ENCODE measurements at places on chromosomes 12 and 14. TPM values are rescaled to one million over a fixed set of nuclear protein-coding genes. Genes with fewer than 3 reads are reported as not detected.
A peak's percentile ranks its signal among the peaks of the same experiment; 100 is the strongest.

Gene LHX5
- 0.05 TPM for total RNA-seq

DNA sequence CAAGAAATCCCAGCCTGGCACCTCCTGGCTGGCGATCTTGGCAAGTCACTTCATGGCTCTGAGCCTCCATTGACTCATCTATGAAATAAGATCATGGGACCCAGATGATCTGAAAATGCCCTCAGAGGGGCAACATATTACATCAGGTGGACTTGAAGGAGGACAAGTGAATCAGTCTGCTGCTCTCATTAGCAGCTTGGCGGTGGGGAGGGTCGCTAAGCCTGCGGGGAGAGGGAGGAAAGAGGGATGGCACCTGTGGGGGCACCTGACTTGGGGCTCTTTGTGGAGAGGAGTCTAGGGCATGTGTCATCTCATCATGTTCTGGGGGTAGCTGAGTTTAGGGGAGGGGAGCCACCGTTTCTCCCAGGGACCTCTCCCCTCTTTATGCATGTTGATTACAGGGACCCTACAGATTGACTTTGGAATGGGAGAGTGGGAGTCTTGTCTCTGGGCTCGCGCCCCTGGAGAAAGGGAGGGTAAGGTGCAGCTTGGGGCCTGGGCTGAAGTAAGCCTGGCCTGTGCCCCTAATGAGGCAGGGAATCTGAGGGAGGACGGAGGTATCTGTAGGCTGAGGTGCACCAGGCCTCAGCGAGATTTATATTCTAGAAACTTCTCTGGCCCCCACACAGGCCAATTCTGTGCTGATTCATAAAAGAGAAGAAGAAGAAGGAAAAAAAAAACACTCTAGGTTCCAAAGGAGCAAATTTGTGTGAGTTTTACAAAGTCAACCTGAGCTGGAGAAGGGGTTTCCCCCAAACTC, 29.3 kb upstream of the BATF start:
- no peak for DNase-seq

Gene PRPH
- not detected for total RNA-seq

- no peak for DNase-seq
Measured at GRCh38 chr14:73287071-73287470, 49.8 kb downstream of the PAPLN start.

DNA sequence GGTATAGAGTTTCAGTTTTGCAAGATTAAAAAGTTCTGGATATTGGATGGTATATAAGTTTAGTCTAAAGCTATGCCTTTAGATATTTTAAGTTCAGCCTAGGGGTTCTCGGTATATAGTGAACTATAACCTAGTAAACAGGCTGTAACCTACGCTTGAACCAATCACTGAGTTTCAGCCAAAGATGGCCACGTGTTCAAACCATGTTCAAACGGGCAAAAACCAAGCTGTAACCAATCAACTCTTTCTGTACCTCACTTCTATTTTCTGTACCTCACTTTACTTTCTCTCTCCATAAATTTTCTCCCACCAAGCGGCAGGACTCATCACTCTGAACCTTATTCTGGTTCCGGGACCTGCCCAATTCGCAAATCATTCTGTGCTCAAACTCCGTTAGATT, 1.4 kb downstream of the TMBIM4 start:
- no peak for DNase-seq

DNA sequence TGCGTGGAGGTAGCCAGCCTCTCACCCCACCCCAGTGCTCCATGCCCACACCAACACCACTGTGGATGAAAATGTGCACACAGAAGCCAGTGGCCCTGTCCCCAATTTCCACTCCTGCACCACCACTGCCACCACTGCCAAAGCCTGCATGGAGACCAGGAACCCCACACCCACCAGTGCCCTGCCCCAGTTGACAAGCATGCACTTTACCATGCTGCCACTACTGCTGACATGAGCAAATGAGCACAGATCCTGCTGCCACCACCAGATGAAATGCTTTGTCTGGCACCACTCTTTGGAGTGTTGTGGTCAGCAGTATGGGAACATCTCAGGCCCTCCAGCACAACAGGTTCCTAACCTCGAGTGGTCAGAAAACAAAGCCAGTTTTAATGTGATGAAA, 104.1 kb downstream of the ATXN7L3B start:
- DNase-seq: no peak

- no peak for DNase-seq
Measured at GRCh38 chr14:38079268-38079667, 128.4 kb upstream of the SSTR1 start.

DNA sequence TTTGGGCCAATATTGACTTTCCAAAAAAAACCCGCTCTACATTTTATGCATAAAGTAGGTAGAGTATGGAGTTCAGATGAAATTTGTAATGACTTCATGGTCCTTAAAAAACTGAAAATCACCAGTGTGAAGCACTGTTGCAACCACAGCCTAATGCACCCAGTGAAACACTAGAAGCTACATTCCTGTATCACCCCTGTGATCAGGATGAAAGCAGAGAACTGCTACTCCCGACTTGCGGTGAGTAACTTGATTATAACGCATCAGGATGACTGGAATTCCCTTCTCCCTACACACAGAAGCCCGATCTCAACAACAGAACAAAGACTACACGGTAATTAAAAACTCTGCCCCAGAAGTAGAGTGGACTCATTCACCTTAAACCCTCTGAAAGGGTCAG, 33.8 kb downstream of the SPTB start:
- DNase-seq: no peak

- DNase-seq: no peak
Measured at GRCh38 chr12:27523305-27523641, 733 bp upstream of the PPFIBP1 start.

- DNase-seq: peak; percentile 25
Measured at GRCh38 chr12:29796823-29797263, 13.1 kb upstream of the TMTC1 start.

Gene WSCD2
- total RNA-seq: not detected

- no peak for DNase-seq
Measured at GRCh38 chr14:37851054-37851453, 255.6 kb downstream of the TTC6 start.
